ENCODE measurements at places on chromosomes 5 and 9.

DNA sequence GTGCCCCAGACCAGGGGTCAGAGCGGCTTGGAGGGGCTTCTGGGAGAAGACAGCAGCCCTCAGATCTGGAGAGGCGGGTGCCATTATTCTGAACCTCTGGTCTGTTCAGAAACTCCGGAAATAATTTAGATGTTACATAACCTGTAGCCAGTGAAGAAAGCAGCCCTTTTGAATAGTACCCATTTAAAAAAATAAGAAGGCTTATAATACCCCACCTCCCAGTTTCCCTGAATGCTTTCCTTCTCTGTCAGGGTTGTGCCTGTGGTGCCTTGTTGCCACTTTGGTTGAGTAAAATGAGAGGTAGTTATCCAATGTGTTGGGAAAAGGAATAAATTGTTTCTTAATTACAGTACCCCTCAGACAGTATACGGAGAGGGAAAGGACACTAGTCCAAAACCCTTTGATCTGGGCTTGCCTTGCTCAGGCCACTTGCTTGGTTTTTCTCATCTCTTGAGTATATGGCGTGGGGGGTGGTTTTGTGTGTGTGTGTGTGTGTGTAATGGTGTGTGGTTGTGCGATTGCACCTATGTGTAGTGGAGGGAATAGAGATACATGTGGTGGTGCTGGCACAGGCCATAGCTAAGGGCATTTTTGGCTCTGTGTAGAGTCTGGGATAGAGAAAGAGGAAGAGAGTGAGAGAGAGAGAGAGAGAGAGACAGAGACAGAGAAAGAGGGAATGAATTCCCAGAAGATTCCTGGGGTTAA lies 59.1 kb upstream of the TLR4 start:
- no peak for DNase-seq

- no peak for DNase-seq
These were observed 329.1 kb downstream of the MARCHF11 start for GRCh38 chr5:15850536-15850935.

- no peak for DNase-seq
These were observed 140.2 kb downstream of the ENC1 start for GRCh38 chr5:74500110-74500917.

- no peak for DNase-seq
These were observed 22.7 kb upstream of the COL5A1 start for GRCh38 chr9:134618833-134619447.

DNA sequence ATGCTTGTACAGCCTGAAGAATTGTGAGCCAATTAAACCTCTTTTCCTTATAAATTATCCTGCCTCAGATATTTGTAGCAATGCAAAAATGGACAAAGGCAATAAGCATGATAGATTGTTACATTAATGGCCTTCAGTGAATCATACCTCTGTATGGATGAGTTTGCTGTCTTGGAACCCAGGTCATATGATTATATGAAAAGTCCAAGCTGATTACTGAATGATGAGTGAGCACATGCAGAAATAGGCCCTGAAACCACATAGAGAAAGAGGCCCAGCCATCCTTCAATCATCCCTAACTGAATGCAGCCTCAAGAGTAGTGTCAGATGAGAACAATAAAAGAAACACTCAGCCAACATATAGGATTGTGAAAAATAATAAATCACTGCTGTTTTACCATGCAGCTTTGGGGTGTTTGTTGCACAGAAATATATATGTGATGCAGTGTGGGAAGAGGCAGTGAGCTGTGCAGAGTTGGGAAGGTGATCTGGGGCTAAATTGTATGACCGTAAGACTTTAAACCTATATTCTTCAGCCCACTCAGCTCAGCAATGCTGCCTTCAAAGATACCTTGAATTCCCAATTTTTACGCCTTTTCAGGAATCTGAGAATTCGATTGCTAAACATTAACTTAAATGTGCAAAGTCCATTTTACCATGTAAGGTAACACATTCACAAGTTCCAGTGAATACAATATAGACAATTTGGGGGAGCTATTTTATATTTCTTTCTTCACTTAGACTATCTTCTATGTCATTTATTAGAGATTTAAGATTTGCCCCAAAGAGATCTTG lies 36.3 kb upstream of the SHISAL2B start:
- no peak for DNase-seq
